Stimulated activated CD8-positive, alpha-beta memory T cell treated with anti-CD3 and anti-CD28 coated beads, Interleukin-4, amount 100 ng/mL, for 4 hours (primary cell): ENCODE measurements at places on chromosomes 3 and 15.
A peak's percentile ranks its signal among the peaks of the same experiment; 100 is the strongest.

DNA sequence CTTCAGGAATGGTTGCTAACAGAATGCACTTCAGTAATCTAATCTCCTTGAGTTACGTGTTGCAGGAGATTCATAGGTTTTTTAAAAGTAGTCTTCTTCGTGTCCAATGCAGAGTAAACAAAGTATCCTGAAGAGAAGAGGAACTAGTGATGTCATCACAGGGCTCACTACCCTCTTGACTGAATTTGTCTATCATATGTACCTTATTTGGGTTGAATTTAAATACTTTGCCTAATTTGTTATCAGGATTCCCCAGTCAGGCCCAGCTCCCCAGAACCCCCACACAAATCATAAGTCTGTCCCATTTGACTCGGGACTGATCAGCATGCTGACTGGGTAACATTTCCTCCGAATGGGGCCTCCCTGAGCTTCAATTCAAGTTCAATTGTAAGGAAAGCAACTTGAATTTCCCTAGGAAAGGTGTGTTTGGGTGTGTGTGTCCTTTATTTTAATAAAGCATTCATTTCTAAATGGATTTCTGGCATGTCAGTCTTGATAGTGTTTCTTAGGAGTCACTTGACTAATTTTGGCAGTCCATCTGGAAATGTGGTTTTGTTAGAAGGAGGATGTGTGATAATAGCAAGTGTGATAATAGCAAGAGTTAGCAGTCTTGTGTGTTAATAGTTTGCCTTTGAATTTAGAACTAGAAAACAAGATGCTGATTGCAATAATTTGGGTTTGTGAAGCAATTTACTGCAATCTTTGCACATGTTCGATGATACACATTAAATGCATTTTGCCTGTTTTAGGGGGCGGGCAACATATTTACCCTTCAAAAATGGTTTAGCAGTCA lies 21.9 kb downstream of the OXNAD1 start:
- DNase-seq: no peak

DNA sequence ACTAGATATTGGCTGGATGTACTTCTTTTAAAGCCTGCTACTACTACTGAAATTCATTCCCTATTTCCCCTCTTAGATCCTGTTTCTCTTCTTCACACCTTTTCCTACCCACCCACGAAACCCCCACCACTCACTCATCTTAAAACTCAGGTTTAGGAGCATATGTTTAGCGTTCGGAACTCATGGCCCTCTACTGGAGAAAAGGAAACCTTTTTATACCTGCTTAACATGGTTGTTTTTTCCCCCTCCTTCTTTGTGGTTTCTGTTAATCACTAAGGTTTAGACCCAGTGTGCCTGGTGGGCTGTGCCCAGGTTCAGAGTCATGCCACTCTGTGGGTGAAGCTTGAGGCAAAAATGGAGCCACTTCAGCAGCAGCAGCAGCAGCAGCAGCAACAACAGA lies 2.6 kb downstream of the ARID3B start:
- DNase-seq: peak; percentile 7

DNA sequence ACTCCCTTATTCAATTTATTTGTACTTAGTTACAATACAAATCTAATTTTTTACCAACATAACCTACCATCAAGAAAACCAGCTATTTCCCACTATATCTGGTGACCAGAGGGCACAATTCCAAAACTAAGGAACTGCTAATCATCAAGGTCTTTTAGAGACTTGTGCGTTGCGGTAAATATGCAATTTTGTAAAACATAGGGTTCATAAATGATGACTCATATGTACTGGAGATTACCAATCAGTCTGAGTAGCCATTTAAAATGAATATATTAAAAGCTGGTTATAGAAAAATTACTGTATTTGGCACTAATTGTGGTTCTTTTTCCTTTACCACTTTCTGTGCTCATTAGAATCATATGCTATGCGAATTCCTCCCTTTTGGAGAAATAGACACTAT lies 859.6 kb downstream of the ROBO1 start:
- no peak for DNase-seq

DNA sequence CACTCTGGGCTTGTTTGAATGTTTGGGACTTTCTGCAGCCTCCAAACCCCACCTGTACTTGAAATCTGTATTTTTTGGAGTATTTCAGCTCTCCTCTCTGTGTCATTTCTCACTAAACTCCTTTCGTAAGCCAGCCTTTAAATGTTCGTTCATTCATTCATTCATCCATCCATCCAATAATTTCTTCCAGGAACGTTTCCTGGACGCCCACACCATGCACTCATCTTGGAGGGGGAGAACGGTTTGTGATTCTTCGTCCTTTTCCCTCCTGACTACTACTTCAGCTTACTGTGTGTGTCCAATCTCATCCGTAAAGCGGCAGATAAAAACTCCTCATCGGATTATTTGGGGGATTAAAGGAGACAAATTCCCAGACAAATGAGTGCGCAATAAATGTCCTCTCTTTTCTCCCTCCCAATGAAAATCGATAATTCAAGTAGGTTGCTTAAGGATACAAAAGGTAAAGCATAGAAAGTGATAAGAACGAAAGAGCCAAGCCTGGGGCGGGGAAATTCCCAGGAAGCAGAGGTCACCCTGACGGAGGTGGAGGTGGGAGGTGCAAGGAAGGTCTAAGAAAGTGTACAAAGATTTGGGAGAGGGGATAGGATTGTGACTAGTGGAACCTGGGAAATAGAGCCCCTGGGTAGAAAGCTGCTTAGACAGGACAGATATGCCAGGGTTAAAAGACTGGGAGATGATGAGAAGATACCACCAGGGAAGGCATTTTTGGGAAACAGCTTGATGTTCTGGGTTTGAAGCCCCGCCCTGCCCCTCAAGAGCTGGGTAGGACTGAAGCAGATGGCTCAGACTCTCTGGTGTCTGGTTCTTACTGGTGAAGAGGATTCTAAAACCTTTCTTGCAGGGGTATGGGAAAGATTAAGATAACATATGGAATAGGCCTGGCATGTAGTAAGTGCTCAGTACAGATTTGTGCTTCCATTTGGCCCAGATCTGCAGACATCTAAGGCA lies 896 bp upstream of the KLHL25 start:
- DNase-seq: no peak

GRCh38 chr3:63202529-63202928 lies 75.6 kb upstream of the SYNPR start:
- DNase-seq: no peak

DNA sequence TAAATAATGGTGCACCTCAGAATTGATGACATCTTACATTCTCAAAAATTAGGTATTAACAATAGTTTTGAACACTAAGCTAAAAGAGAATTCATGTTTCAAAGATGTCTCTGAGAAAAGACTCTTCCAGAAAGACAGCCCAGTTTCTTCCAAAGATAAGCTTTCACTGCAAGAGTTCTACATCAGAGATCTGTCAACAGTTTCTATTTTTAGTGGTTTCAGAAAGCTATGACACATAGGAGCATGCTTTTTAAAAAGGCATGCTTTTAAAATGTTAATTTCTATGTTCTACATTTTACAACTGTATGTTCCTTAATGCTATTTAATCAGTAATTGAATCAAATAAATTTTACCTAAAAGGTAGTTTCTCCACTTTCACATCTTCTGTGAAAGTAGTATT lies 88.2 kb downstream of the PLOD2 start:
- DNase-seq: no peak

- DNase-seq: no peak
These were observed 13.2 kb upstream of the PODXL2 start for GRCh38 chr3:127615631-127616305.

DNA sequence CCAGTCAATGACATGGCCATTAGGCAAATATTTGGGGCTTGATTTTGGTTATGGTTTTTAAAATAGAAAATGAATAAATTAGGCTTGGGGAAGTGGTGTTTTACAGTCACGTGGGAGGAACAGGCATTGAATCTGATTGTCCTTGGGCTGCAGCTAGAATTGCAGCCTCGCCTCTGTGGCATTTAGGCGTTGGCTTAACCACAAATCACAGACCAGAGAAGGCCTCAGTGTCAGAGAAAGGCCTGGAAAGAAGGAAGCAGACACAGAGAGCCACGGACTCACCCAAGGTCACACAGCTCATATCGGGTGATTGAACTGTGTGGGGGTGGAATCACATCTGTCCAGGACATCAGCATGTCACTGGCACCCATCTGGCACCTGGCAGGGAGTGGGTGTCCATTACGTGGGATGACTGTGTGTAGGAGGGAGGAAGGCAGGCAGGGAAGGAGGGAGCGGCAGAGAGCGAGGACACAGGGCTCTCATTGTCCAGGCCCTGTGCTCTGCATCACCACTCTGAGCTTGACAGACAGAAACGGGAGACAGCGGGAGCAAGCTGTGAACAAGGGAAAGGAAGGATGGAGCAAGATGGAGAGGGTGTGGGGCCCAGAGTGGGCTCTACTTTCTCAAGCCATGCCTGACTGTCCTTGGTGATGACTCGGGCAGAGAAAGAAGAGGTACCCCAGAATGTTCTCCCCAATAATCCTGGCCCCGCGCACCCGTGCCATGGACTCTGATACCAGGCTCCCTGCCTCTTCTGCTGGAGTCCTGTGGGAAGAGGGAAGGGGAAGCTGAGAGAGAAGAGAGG lies 186.4 kb downstream of the FAM43A start:
- DNase-seq: no peak

- no peak for DNase-seq
These were observed 478.0 kb upstream of the ARRDC4 start for GRCh38 chr15:97482521-97482920.

DNA sequence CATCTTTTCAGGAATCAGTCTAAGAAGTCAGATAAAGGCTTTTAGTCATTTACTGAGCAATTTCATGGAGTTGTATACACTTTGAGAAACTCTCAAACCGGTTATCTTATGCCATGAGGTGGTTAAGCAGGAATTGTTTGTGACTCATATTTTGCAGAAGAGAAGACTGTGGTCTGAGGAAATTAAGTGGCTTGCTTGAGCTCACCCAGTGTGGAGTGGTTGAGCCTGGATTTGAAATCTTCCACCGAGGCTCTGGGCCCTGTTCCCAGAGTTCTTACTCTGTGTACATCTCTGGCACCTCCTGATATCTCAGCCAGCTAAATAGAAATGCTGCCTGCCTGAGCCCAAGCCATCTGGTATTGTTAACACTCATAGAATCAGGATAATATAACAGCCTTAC lies 37.8 kb upstream of the BCL6 start:
- DNase-seq: no peak

GRCh38 chr3:78004571-78004970 lies 964.7 kb downstream of the ROBO2 start:
- no peak for DNase-seq

DNA sequence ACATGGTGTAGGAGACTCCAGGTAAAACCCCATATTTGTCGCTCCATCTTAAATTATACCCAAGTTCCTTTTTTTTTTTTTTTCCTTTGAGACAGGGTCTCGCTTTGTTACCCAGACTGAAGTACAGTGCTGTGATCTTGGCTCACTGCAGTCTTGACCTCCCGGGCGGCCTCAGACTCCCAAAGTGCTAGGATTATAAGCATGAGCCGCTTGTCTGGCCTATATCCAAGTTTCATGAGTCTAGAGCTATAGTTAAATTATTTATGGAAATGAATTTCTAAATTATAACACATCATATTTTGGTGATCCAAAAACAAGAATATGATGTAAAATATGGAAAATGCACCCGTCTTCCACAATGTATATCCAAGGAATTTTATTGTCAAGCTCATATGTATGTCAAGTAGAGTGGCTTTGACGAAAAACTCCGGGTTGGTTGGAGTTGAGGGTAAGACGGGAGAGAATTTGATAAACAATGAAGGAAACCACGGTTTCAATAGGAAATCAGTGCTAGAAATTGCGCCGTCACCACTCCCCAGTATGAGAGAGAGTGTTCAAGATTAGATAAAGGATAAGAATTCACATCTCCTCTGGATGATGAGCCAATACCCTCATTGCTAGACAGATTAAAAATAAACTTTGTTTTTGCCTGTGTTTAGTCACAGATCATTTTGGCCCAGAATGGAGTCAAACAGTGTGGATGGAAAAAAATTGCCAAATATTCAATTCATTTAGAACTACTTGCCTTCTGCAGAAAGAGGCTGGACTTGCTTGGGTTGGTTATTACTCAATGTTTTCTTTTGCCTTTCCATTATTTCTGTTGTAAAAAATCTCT lies 209.2 kb upstream of the NR2F2 start:
- DNase-seq: no peak

DNA sequence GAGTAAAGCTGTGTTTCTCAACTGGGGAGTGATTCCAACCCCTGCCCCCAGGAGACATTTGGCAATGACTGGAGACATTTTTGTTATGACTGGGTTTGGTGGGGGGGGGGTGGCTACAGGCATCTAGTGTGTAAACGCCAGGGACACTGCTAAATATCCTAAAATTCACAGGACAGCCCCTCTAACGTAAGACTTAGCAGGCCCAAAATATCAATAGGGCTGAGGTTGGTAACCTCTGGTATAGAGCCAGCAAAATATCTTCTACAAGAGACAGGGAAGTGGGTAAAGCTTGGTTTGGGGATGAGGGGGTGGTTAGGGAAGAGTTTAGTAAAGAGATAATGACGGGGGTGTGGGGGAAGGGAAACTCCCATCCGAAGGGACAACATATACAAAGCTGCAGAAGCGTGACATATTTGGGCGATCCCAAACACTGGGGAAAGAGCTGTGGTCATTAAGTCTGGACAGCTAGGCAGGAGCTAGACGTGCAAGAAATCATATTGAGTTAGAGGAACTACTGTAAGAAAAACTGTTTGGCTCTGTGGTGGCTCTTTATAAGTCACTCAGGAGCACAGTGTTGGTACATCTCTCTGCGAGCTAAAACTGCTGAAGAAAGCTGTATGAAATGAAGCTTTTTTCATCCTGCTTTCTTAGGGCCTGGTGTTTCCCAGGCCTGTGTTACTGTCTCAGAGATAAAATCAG lies 697 bp upstream of the TRIM69 start:
- DNase-seq: no peak

DNA sequence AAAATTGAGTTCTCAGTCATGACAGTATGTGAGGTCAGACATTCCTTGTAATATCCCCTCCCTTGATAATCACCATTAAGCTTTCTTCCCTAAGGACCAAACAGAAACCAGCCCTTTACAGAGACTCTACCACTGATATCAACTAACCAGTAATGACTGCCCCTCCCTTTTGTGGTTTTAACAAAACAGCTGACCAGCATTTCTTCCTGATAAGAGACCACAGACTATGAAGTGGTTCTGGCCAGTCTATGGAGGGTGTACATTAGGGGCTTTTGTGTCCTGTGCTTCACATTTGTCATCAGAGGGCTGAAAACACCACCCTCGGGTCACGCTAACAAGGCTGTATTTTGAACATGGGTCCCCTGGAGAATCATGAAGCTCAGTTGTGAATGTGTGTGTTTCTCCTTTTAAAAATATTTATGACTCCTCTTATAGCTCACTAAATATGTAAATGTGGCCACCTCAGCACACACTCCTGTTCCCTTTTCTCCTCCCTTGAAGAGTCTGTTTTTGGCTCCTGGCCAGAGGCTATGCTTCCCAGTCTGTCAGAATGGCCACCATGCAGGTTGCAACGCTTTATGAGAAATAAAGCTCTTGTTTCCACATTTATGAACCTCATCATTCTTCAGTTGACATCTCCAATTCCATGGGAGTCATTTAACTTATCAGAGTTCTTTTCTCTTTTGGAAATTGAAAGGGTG lies 239.3 kb downstream of the CPNE4 start:
- DNase-seq: no peak
